Activated naive CD8-positive, alpha-beta T cell treated with anti-CD3 and anti-CD28 coated beads, Interleukin-2, amount 10 ng/mL, durations not matched to agents 7 days and 5 days (primary cell): ENCODE measurements at places on chromosomes 4 and X. TPM values are rescaled to one million over a fixed set of nuclear protein-coding genes. Genes with fewer than 3 reads are reported as not detected.

DNA sequence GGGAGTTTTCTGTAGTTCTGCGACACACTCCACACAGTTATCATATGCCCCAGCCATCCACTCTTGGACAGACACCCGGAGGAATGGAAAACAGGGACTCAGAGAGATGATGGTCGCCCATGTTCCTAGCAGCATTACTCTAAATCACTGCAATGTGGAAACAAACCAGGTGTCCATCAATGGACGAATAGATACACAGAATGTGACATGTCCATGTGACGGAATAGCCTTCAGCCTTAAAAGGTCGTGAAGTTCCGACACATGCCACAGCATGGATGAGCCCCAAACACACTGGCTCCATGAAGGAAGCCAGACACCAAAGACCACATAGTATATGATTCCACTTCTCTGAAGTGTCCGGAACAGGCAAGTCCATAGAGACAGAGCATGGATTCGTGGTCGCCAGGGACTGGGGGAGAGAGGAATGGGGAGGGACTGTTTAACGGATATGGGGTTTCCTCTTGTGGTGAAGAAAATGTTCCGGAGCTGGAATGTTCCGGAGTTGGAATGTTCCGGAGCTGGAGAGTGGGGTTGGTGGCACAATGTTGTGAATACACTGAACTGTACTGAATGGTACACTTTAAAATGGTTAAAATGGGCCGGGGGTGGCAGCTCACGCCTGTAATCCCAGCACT is 28.7 kb upstream of the AFAP1 start:
- no peak for DNase-seq

GRCh38 chr4:141810712-141811375 is 174.5 kb downstream of the IL15 start:
- no peak for DNase-seq

DNA sequence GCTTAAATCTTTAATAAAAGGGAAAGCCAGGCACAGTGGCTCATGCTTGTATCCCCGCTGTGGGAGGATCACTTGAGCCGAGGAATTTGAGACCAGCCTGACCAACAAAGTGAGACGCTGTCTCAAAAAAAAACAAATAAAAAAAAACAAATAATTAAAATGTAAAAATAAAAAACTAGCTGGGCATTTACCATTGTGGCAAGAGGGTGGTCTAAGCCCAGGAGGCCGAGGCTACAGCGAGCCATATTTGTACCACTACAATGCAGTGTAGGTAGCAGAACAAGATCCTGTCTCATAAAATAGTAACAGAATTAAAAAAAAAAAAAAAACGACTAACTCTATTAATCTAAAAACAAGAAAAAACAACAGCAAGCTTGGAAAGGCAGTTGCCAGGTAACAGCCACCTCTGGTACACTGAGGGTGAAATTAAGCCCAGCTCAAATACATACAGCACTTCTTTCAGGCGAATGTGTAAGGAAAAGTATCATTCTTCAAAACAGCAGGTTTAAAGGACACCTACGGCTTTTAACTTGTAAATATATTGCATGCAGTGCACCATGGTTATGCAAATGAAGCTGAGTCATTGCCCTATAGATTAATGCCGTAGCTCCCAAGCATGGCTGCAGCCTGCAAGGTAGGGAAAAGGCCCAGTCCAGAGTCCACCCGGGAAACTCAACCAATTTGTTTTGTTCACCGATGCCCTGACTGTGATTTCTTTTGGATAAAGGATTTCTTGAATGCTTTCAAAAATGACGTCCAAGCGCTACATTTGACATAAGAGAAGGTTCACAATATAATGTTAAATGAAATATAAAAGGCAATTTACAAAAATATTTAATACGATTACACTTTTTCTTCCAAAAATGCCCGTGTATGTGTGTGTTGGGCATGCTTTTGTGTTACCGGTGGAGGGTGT is 14.5 kb upstream of the TXLNG start:
- DNase-seq = no peak

- DNase-seq = no peak
These were observed 11.5 kb downstream of the XIAP start for GRCh38 chrX:123871309-123871708.

ARL9 gene
- total RNA-seq = 0.26 TPM

GRCh38 chr4:132240081-132240480 is 909.0 kb upstream of the PCDH10 start:
- DNase-seq = no peak

DNA sequence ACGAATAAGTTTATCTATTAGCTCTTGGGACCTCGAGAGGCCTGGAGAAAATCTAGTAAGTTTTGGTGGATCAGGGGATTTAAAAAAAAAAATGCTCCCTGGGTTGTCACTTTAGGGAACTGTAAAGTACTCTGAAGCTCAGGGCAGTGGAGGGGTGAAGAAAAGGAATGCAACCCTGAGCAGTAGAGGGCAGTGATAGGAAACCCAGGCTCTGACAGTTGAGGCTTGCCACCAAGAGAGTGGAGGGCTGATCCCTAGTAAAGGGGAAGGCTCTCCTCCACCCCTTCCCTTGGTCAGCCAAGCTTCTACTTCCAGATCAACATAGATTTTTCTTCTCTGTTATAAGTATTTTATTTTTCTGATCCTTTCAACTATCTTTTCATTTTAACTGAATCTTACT is 73.1 kb downstream of the FBXO8 start:
- no peak for DNase-seq

DNA sequence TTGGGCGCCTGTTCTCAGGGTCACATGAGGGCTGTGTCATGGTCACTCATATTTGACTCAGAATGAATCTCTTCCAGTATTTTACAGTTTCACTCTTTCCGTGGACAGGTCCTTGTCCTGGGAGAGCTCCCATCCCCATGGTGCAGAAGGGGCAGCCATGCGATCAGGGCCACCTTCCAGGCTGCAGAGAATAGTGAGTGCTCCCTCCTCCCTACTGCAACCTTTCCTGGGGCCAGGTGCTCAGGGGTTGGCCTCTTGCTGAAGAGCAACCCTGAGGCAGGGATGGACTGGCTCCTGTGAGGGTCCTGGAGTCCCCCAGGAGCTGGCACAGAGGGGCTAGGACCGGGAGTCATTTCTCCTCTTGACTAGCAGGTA is 108.4 kb downstream of the ABLIM2 start:
- no peak for DNase-seq

PRSS12 gene
- not detected for total RNA-seq

IRF2 gene
- total RNA-seq = 72.0 TPM

GRCh38 chr4:2940267-2941137 is 22.7 kb downstream of the NOP14 start:
- peak; percentile 22 for DNase-seq

DNA sequence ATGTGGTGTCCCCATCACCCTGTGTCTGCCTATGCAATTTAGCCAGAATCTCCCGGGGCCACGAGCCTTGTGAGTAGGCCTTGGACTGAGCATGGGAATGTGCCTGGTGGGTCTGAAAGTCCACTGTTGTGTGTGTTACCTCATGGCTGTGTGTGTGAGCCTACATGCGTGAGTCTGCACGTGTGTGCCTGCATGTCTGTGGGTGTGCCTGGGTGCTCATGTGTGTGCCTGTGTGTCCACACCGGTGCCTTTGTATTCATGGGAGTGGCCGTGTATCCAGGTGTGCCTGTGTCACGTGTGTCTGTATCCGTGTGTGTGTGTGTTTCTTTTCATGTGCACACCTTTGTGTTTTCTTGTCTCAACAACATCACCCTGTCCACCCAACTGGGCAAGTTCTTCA is 14.2 kb downstream of the ATP5ME start:
- no peak for DNase-seq

DNA sequence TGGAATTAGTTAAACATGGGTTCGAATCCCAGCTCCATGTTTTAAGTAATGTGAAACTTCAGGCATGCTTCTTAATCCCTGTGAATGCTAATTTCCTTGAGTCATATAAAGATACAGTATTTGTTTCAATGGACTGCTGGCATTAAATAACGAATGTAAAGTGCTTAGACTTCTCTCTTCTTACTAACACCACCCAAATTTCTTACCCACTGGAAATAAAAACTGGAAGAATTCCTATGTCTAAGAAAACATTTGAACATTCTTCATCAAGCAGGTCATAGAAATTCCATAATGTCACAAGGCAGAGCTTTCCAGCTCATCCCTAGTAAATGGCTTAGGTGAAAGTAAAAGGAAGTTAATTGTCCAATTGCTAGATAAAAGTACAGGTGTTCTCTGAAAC is 172.5 kb downstream of the ANK2 start:
- no peak for DNase-seq

NPY2R gene
- total RNA-seq = not detected

GRCh38 chr4:78432896-78433295 is 118.7 kb upstream of the ANXA3 start:
- DNase-seq = no peak

GRCh38 chr4:117328333-117328732 is 243.0 kb upstream of the TRAM1L1 start:
- DNase-seq = no peak

CXCL5 gene
- not detected for total RNA-seq

DNA sequence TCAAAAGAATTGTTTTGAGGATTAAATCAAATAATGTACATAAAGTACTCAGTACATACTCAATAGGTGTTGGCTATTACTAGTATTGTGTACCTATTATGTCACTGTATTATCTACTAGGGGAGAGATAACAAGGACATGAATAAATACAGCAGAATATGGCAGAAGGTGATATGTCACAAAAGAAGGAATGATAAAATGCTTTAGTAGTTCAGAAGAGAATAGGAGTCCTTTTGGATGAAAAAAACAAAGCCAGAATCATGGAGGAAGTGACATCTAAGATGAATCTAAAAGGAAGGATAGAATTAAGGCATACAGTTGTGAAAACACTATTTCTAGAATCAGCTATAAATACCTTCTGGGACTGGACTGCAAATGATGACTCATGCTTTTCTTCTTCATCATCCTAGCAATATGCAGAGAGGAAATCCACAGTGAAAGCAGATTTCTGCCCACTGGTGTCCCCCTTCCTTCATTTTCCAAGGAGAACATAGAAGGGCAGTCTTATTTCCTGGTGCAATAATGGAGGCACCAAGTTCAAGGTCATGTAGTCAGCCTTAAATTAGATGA is 98.7 kb downstream of the GLUD2 start:
- DNase-seq = no peak
